Mesenteric fat pad (tissue), 1 donor: ENCODE measurements at places on chromosomes 7 and 10. TPM values are rescaled to one million over a fixed set of nuclear protein-coding genes. Genes with fewer than 3 reads are reported as not detected.

DNA sequence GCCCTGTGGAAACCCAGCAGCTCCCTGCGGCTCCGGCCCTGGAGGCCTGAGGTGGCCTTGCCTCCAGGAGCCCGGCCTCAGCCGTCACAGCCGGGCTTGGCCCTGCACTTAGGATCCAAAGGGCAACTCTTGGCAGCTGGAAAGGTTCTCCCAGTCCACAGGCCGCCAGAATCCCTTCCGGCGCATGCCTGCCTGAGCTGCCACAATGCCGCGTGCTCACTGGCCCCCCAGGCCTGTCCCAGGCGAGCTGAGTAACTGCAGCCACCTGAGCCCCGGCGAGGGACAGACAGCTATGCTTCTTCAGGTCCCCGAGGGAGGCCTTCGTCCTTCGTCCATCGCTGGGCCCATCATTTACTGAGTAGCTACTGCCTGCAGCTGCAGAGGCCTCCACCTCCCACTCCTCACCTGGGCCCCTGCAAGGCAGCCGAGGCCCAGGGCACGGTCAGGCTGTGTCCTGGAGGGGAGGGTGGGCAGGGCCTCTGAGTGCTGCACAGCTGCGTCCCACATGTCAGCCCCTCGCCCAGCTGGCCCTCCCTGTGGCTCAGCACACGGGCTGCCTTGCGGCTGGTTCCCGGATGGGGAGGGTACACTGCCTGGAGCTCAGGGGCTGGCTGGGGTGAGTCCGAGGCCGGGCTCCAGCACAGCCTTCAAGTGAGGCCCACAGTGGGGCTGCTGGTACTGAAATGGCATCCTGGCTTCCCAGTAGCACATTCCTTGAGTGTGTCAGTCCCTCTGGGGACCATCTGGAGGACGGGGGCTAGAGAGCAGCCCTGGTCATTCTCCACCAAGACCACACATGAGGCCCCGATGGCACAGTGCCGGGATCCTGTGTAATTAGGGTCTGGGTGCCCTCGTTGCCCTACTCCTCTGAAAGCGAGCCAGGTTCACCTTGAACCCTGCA lies 172.5 kb downstream of the ELFN1 start:
- no peak for DNase-seq

DNA sequence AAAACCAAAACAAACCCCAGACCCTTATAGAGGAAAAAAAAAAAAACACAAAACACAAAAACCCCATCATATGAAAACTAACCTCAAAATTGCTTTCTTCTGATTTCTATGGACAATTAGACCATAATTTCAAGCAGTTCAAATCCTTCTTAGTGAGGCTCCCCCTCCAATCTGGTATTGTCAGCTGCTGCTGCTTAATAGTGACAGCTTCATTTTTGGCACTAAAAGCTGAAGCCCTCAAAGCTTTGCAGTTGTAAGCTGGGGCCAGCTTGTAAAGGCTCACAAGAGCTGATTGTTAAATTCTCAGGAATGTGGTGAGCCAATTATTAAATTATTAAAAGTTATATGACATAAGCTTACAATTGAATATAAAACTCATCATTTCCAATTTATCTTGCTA lies 21.9 kb downstream of the ATXN7L1 start:
- DNase-seq = no peak

DNA sequence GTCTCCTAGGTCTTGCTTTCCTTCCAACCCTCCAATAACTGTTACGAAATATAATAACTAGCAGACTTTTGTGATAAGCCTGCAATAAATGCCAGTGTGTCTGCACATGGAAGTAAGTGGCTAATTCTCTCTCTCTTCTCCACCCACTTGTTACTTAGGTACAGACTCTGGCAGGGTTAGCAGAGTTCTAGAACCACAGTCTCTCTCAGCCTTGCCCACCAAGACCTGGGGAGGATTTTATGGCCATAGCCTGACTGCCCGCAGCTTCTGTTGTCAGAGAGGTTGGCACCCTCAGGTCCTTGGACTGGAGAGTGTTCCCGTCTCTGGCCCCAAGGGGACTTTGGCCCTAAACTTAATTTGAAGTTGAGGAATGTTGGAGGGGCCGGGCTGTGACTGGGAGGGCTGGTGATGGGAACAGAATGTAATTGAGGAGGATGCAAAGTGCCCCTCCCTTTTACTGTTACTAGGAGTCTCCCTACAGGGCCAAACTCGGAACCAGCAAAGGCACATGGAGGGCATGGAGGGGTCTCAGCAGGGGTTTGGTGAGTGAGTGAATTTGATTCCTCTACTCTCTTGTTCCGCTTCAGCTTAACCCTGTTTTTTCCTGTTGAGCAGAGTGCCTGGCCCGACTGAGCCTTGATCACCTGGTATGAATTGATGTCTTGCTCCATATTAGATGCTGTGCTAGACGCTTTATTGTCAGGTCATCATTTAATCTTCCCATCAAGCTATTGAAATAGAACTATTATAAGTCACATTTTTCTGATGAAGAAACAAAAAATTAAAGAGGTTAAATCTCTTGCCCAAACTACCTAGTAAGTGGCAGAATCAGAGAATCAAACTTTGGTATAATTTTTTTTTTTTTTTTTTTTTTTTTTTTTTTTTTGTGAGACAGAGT lies 37.0 kb upstream of the LCOR start:
- no peak for DNase-seq

DNA sequence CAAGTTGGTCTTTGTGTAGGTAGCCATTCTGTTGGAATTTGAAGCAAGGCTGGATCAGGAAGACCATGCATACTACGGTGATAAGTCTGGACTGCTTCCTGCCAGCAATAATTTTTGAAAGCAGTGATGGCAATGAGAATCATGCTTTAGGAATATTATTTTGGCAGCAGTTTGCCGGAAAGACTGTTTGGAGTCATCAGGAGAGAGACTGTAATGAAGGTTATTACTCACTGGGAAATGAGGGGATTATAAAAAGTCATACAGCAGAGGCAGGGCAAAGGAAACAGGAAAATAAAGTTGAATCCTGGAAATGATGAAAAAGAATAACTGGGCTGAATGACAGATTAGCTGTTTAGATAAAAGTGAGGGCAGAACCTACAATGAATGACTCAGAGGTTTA lies 1136.8 kb upstream of the AUTS2 start:
- no peak for DNase-seq

- DNase-seq = no peak
Observed at GRCh38 chr10:87987206-87987605, 123.8 kb downstream of the PTEN start.

DNA sequence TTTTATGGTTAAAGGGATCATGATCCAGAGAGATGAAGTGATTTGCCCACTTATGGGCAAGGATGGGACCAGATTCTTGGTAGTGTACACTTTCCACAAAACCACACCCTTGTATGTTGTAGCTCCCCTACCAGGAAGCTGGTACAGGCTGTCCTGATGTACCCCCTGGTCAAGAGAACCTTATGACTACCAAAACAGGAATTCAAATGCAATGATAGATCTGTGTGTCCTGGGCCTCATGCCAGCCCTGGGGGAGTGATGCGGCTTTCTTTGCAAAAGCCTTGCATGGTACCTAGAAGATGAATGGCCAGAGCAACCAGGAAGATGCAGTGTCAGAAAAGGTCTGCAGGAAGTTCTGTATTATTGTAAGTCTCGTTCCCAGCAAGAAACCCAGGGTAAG lies 94.9 kb upstream of the AGK start:
- DNase-seq = no peak

- no peak for DNase-seq
Observed at GRCh38 chr10:14751014-14751896, 23.4 kb downstream of the FAM107B start.

GRCh38 chr7:35487402-35487801 lies 207.5 kb downstream of the HERPUD2 start:
- no peak for DNase-seq

DNA sequence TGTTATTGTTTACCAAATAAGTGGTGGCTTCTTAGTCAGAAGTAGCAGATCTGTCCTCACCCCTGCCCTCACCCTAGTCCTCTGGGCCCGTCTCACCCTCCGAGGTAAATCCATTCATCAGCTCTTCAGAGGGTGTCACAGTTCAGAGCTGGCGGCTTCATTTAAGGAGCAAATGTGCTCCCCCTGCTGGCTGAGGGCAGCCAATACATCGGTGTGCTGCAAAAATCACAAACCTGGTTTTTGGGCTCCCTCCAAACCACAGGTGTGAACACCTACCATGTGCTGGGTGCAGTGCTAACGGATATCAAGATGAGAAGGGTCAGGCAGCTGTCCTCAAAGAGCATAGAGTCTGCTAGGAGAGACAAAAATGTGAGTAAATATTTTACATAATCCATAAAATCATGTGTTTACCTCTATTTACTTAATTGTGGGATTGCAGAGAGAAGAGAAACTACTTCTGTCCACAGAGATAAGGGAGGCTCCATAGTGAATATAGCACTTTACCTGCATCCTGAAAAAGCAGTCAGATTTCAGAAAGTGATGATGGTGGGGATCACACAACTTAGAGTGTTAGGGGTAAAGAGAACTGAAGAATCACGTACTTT lies 15.5 kb upstream of the CRTAC1 start:
- no peak for DNase-seq

- DNase-seq = no peak
Observed at GRCh38 chr7:42611961-42612360, 299.9 kb downstream of the C7orf25 start.

DNA sequence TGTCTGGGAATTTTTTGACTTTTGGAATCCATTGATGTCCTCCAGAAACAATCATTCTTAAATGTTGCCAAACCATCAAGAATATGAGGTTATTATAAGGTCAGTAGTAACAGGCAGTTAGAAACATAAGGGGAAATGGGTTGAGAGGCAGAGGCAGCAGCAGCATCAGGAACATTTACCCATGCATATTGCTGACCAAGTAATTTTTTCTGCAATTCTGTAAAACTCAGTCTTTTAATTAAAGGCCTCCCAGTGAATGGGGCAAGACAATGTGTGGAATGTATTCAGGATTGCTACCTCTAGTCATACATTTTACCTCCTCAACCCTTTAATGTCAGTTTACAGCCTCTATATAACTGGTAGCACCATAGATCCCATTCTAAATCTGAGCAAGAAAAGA lies 66.5 kb upstream of the SKAP2 start:
- DNase-seq = no peak

DNA sequence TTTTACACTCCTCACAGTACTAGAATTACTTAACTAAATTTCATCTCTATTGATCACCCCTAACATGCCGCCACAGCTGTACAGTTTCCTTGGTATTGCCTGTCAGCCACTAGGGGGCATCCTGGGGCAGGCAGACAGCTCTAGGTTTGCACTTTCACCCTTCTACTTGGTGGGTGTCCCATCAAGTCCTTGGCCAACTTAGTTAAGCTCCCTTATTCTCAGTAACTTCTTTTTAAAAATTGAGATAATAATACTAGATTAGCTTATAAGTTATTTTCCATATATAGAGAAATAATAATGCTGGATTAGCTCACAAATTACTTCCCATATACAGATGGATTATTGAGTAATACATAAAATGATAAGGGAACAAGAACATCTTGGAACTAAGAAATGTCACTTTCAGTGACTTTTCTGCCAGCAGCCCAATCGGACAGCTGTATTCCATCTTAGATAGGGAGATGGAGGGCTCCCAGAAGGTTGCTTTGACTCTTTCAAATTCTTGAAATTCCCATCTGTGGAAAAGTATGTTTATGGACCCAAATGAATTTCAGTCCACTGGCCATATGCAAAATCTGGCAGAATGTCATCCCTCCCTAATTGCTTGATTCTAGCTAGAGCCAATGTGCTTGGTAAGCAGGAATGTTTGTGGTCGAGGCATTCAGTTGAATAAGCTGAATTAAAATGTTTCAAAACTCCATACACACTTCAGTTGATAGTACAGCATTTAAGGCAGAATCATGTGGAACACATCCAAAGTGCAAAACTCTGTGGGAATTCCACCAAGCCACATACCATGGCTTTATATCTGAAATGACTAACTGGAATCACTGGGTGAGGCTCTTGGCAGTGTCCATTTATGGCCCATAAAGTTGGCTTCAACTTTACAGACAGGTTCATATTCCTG lies 309.7 kb downstream of the CSTF2T start:
- DNase-seq = no peak

Gene GRID2IP
- not detected for total RNA-seq

Gene SUN3
- not detected for total RNA-seq

Gene SPDYE8
- not detected for total RNA-seq

Gene GPNMB
- total RNA-seq = 183 TPM
